ENCODE measurements at places on chromosomes 12 and 14. TPM values are rescaled to one million over a fixed set of nuclear protein-coding genes. Genes with fewer than 3 reads are reported as not detected.

- no peak overlapping the region for H3K27ac ChIP-seq
- H3K27me3 ChIP-seq = no peaks in the 10 kb centered on the region
- no peak overlapping the region for H3K4me3 ChIP-seq
- no peak for DNase-seq
Measured at GRCh38 chr12:11729008-11729407, 79.5 kb downstream of the ETV6 start.

DNA sequence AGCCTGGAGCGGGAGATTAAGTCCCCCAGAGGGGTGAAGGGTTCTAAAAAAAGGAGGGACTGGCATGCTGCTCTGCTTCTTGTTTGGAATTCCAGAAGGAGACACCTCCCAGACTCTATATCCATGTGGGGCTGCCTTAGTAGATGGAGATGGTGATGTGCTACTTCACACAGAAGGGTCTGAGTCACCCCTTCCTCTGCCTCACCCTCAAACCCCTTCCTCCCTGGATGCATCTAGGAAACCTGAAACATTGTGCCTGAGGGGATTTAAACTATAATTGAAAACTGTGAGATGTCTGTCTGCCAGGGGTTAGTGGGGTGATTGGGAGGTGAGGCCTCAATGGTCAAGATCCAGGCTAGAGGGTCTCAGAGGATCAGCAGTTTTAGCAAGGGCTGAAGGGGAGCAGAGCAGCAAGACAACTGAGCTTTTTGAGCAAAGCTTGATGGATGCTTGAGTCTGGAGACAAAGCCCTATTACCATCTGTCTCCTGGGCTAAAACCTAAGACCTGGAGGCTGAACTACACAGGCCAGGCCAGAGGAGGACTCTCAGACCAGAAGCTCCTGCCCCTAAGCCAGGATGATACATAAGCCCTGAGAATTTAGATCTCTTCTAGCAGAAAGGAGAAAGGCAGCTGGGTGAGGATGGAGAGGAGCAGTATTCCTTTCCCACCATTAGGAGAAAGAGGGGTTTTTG, 314.7 kb upstream of the ATP2B1 start:
- no peak overlapping the region for H3K27ac ChIP-seq
- H3K4me1 ChIP-seq = peaks cover 8% of the 10 kb centered on the region
- H3K36me3 ChIP-seq = no peaks in the 10 kb centered on the region
- no peaks in the 10 kb centered on the region for H3K27me3 ChIP-seq
- DNase-seq = no peak

DNA sequence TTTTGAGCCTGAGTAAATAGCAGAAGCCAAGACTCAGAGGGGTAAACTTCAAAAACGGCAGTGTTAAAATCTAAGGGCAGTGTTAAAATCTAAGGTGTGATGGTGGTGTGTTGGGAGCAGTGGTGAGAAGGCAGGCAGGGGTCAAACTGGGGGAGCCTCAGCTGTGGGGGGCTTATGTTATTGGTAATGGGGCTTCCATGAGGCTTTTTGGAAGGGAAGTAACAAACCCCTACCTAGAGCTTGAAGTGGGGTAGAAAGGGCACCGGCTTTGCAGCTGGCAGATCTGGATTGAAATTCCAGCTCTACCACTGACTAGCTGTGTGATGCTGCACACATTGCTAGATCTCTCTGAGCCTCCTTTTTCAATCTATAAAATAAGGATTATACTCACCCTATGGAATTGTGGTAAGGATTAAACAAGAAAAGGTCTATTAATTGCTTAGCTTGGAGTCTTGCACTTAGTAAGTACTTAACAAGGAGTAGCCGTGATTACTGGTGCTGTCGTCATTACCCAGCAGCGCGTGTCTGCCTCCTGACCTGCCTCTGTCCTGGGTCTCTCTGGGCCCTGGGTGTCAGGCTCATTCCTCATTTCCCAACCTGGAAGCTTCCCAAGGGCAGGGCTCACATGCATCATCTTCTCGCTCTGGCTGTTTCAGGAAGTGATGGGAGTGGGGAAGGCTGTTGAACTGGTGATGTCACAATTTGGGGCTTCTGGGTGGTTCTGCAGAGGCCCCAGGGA, 18.5 kb upstream of the KRT80 start:
- H3K4me1 ChIP-seq = peaks cover 13% of the 10 kb centered on the region
- H3K4me3 ChIP-seq = no peak overlapping the region
- no peaks in the 10 kb centered on the region for H3K36me3 ChIP-seq
- peak; percentile 6 for DNase-seq
- H3K27me3 ChIP-seq = no peaks in the 10 kb centered on the region

DNA sequence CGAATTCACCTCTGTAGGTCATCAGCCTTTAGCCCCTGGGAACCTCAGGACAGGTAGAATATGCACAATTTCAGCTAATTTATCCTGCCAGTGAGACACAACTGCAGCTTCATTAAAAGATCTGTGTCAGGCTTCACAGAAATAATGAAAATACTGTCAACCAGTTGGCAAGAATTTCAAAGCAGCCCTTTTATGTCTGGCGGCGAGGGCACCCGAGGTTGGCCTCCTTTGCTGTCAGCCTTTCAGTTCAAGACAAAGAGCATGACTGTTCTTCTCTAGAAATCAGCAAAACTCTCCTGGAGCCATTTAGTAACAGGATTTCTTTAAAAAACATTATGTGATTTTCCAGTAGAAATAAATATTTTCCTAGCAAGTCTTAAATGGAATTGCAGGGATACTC, 75.9 kb downstream of the BBS10 start:
- 0 out of 2 replicates have a peak, but pooled peaks cover 3% of the 10 kb centered on the region for H3K4me1 ChIP-seq
- no peaks in the 10 kb centered on the region for H3K27me3 ChIP-seq
- no peak overlapping the region for H3K4me3 ChIP-seq
- no peak for DNase-seq
- no peaks in the 10 kb centered on the region for H3K36me3 ChIP-seq
- H3K27ac ChIP-seq = no peak overlapping the region

Gene CKAP4
- 67.8 TPM for total RNA-seq

Gene TMPRSS12
- total RNA-seq = not detected

Gene OTX2
- total RNA-seq = 30.1 TPM
